Ascending aorta (tissue), 2 donors: ENCODE measurements at places on chromosomes 11 and 22. TPM values are rescaled to one million over a fixed set of nuclear protein-coding genes. Genes with fewer than 3 reads are reported as not detected.

OR10A6 gene
- total RNA-seq, result not detected

OR10D3 gene
- not detected for total RNA-seq

GAL3ST1 gene
- total RNA-seq, result not detected

- no peaks in the 10 kb centered on the region for H3K4me1 ChIP-seq
- no peak overlapping the region for H3K27ac ChIP-seq
- no peaks in the 10 kb centered on the region for H3K27me3 ChIP-seq
Observed at GRCh38 chr22:33772745-33773144, 147.5 kb downstream of the LARGE1 start.

DNA sequence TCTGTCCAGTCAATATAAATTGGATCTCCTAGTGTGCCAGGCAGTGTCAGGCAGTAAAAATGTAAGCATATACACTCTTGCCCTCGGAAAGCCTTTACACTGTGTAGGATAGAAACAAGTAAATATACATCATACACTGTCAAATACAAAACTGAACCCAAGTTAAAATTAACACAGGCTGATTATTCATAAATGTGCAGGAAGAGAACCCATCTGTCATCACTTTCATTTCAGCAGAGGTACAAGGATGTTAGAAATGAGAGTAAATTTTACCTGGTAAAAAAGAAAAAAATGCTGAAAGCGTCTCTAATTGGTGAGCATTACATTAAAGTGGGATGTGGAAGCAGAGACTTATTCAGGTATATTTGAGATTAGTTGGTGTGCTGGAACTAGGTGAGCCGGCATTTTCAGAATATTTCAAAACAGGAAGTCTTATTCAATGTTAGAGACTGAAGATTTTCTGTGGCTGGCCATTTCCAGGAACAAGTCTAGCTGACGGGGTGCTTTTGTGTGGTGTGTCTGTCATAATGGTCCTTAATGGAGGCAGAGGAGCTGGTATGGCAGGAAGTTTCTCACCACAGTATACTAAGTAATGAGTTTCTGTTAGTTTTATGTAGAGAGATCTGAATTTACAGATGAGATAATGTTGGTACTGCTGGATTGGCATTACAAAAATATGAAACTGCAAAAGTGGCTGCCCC lies 192.6 kb downstream of the CASP12 start:
- H3K36me3 ChIP-seq, result no peaks in the 10 kb centered on the region
- no peak overlapping the region for H3K4me3 ChIP-seq
- H3K27me3 ChIP-seq, result no peaks in the 10 kb centered on the region
- H3K4me1 ChIP-seq, result no peaks in the 10 kb centered on the region

- H3K27me3 ChIP-seq, result no peaks in the 10 kb centered on the region
- no peaks in the 10 kb centered on the region for H3K36me3 ChIP-seq
- DNase-seq, result no peak
- peak overlapping the region; percentile 96 for H3K27ac ChIP-seq
Observed at GRCh38 chr22:19942157-19943081, 801 bp upstream of the TXNRD2 start.

- peaks cover 5% of the 10 kb centered on the region for H3K4me1 ChIP-seq
- no peak for DNase-seq
- H3K4me3 ChIP-seq, result no peak overlapping the region
Observed at GRCh38 chr11:61698173-61698948, 18.2 kb downstream of the DAGLA start.

GRCh38 chr11:64314805-64315561 lies 2.4 kb downstream of the TRMT112 start:
- no peak overlapping the region for H3K27ac ChIP-seq
- peaks cover 7% of the 10 kb centered on the region for H3K4me1 ChIP-seq
- H3K27me3 ChIP-seq, result no peaks in the 10 kb centered on the region
- H3K4me3 ChIP-seq, result no peak overlapping the region
- no peak for DNase-seq
- H3K36me3 ChIP-seq, result peaks cover 10% of the 10 kb centered on the region
